ENCODE measurements at places on chromosomes 2 and 18.

GRCh38 chr2:240142859-240143258 lies 2.4 kb upstream of the OTOS start:
- no peak for DNase-seq

- no peak for DNase-seq
Observed at GRCh38 chr2:201084863-201085262, 13.1 kb downstream of the NDUFB3 start.

DNA sequence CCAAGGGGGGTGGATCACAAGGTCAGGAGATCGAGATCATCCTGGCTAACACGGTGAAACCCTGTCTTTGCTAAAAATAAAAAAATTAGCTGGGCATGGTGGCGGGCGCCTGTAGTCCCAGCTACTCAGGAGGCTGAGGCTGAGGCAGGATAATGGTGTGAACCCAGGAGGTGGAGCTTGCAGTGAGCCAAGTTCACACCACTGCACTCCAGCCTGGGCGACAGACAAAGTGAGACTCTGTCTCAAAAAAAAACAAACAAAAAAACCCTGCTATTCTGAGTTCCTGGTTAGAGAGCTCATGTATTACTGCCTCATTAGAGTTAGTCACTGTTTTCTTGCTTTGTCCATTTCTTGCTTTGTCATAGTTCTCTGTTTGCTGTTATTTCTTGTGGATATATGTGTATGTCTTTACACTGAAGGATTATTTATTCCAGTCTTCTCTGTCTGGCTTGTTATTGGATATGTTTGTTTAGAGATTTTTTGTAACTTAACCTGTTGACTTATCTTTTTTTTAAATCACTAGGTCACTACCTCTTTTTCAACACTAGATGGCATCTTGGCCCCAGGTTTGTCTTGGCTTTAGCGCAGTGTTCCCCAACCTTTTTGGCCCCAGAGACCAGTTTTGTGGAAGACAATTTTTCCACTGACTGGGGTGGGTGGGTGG lies 17.0 kb downstream of the TTLL4 start:
- DNase-seq: no peak

DNA sequence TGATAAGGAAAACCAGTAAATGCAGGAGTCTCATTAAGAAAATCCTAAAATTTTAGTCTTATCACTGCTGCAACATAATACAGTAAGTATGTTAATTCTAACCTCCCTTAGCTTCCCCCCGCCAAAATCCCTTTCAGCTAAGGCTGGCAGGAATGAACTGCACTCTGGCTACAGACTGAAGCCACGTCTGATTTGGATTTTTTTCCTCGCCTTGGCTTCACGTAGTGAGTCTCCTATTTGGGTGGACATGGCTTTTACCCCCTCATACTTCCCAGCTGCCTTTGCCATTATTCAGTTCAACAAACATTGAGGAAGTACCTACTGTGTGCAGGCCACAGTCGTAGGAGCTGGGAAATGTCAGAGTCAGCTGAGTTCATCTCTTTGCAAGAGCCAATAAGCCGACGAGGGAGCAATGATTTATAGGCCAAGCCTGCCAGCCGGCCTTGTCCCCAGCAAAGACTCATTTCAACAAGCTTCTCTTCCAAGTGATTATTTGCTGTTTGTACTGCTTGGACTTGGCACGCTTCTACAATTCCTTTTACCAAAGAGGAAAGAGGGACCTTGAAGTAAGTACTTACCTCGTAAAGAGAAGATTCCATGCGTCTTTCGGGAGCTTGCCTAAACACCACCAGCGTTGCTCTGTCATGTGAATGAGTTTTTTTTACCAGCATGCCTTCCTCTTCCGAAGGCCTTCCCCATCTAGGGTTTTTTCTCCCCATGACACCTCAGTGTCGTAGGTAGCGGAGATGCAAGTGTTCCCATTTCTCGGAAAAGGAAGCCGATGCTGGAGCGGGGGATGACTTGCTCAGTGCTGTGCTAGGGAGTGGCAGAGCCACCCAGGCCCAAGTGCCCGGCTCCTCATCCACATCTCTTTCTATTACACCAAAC lies 138.6 kb downstream of the KLHL29 start:
- no peak for DNase-seq

- DNase-seq: no peak
Observed at GRCh38 chr18:1294229-1294628, 389.6 kb downstream of the ADCYAP1 start.

- DNase-seq: no peak
Observed at GRCh38 chr18:50937183-50937582, 30.7 kb upstream of the ELAC1 start.

GRCh38 chr2:26349690-26350089 lies 3.1 kb upstream of the ADGRF3 start:
- DNase-seq: no peak
